ENCODE measurements at places on chromosomes 12 and 14.

DNA sequence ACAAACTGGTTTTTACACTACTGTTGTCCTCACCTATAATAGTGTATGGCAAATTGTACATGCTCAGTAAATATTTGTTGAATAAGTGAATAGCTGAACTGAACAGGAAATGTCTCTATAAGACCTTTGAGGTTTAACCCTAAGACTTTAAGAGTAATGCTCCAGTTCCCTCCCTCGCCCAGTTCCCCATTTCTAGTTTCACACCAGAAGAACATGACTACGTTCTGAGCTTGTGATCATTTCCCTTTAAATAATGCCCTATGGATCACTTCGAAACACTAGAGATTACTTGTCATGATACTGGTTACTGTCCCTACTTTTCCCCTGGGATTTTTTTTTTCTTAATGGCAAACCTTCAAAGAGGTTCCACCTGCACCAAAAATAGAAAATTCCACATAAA is 69.3 kb downstream of the PRKD1 start:
- no peak for DNase-seq

- no peak for DNase-seq
Measured at GRCh38 chr14:71628433-71628832, 303.8 kb upstream of the RGS6 start.

- DNase-seq, result peak; percentile 37
Measured at GRCh38 chr12:51852404-51853137, 4.1 kb upstream of the FIGNL2 start.

GRCh38 chr12:94239332-94239993 is 91.1 kb downstream of the PLXNC1 start:
- no peak for DNase-seq

DNA sequence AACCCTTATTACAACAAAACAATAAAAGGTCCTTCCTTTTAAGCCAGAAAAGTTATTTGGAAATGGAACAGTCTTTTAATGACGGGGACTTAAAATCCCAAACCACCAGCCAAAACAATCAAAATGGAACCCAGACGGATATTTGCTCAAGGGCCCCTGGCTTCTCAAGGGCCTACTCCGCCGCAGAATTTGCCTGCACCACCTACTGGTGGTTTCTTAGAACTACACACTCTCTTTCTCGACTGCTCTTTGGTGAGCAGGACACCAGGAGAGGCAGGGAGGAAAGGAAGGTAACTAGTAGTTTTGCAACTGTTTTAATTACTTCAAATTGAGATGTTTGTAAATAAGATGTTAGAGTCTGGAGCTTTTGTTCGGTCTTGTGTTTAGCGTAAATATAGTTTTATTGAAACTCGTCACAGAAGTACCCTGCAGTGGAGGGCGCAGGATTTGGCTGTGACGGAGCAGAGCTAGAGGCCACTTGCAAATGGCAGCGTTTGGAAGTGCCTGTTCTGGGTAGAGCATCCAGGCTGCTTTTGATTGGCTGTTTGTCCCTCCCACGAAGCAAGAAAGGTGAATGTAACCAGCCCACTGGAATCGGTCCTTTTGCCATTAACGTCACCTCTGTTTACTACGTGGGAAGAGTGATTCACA is 238.5 kb downstream of the CACNA1C start:
- DNase-seq, result no peak

- DNase-seq, result no peak
Measured at GRCh38 chr12:115338566-115339294, 654.8 kb upstream of the TBX3 start.
